ENCODE measurements at places on chromosomes 1 and 21.
A peak's percentile ranks its signal among the peaks of the same experiment; 100 is the strongest.

GRCh38 chr1:18112611-18113010 is 5.0 kb downstream of the IGSF21 start:
- DNase-seq = peak; percentile 1

DNA sequence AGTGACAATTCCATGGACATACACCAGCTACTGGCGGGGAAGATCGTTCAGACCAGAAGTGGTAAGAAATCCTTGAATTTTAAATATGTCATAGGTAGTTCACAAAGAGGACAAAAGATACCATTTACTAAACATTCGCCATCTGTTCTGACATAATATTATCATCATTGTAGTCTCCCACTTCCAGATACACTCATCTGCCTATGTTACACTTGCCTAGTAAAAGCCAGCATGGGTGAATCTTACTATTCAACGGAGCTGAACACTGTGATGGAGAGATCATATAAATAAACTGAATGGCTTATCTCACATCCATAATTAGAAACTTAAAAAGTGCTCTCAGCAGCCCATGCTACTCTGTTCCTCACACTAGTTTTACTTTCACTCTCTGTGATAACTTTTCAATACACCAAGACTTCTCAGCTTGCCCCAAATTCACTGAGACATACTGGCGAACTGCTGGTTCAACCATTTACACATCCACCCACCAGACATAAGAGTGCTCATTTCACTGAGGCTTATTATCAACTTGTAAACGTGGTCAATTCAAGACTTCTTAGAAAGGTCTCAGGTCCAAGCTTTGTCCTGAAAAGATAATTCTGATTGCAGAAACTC is 463 bp upstream of the PRRC2C start:
- DNase-seq = peak; percentile 55

DNA sequence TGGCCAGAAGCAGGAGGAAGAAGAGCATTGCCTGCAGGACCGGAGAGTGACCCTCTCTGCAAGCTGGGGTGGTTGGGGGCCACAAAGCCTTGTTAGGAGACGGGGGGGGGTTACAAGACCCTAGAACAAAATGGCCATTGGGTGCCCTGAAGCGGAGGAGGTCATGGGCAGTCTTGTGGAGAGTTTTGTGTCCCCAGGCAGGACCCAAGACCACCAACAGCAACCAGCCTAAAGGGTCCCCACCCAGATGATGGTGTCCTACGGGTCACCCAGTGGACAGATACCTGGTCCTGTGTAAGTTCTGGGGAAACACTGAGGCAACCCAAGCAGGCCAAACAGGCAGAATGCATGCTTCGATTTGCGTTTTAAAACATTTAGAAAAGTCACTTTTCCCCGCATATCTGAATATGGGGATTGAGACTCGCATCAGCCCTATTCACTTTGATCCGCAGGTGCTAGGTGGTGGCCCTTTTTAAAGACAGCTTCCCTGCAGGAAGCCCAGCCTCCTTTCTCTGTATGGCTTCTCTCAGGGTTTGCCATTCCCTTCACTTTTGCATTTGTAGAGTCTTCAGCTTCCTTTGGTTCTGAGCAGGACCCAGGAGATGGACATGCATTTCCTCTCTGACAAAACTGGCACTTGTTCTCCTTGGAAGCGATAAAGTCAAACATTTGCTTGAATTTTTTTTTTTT is 21.1 kb downstream of the GNG4 start:
- no peak for DNase-seq

- DNase-seq = peak; percentile 1
Observed at GRCh38 chr1:3609016-3609768, 2.1 kb downstream of the MEGF6 start.

GRCh38 chr1:94416901-94417727 is 1.1 kb upstream of the ABCD3 start:
- peak; percentile 28 for DNase-seq

GRCh38 chr1:239426821-239427475 is 40.6 kb downstream of the CHRM3 start:
- DNase-seq = peak; percentile 10

- peak; percentile 96 for DNase-seq
Observed at GRCh38 chr1:165119086-165119485, 237.4 kb downstream of the LMX1A start.

DNA sequence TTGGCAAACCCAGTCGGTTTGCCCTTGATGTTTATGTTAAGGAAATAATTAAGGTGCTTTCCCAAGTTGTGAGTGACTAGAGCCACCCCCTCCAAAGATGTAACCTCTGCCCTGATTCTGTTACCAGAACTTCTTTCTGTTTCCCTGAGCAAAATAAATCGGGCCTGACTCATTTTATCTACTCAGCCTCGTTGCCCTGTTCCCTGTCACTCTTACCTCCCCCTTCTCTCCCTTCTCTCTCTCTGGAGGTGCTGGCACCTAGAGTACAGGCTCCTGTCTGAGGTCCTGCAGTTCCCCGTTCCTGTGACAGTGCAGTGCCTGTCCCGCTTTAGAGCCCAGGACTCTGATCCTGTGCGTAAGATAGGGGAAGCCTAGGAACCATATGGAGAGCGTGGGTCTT is 35.4 kb downstream of the CXADR start:
- no peak for DNase-seq

DNA sequence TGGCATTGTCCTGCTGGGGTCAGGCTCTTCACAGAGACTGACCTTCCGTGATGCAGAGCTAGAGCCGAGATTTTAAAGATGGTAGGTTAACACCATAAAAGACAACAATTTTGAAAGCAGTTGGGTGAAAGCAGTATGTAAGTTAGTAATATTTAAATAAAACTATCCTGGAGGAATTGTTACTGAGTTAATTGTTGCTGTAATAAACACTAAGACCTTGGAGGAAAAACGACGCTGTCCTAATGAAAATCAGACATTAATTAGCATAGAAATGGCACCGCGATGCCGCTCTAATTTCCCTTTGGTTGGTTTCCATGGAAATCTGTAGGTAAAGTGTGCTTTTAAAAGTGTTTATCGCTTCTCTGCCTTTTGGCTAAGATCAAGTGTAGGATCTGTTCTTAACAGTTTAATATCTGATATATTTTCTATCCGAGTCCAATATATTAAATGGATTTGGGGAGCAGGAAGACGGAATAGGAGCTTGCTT is 745 bp upstream of the ANP32E start:
- DNase-seq = no peak

DNA sequence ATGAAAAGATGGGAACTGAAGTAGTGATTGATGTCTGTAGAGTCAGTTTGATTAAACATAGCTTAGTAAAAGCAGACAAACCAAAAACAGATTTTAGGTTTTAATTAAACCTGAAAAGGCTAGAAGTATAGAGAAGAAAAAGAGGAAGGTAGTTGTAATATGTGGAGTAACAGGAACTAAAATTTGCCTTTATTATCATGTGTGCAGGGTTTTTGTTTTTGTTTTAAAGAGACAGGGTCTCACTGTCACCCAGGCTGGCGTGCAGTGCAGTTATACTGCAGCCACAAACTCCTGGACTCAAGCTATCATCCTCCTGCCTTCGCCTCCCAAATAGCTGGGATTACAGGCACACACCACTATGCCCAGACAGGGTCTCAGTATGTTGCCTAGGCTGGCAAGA is 6.0 kb downstream of the TOR1AIP1 start:
- no peak for DNase-seq
